Fibroblast of villous mesenchyme (primary cell): ENCODE measurements at places on chromosomes 3 and 15. TPM values are rescaled to one million over a fixed set of nuclear protein-coding genes. Genes with fewer than 3 reads are reported as not detected.
A peak's percentile ranks its signal among the peaks of the same experiment; 100 is the strongest.

DNA sequence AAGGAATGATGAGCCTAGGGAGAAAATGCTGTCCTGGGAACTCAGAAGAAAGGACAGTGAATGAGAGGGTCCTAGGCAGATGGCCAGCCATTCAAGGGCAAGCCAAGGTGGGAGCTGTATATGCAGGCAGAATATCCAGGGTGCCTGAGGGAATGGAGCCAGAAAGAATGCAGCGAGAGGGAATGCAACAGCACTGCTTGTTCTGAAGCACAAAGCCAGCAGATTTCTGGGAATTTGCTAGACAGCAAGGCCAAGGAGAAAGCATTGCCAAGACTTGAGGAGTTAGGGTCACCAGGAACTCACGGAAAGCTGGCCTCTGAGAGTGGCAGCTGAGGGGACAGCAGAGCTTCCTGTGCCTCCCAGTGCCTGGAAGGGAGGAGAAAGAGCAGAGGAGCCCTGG, 200.6 kb downstream of the MYRIP start:
- no peak for DNase-seq

PAK6 gene
- under 0.01 TPM in 2 replicates for total RNA-seq

DNA sequence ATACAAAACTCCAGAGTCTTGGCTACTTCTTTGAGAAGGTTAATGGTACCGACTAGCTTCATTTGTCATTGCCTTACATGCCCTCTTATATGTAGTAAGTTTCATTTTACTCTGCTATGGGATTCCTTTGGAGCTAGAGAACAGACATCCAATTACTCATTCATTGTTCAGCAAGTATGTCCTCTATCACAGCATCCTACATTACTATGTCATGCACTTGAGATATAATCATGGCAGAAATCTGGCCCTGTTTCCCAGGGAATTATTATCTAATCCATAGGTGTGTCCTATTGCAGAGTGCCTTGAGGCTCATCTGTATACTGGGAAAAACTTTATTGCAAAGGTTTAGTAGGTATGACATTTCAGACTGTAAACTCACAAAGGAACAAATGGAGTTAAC, 333.1 kb upstream of the NECTIN3 start:
- DNase-seq, result no peak

CSTA gene
- 0.32 TPM in 1 of 2 replicates, not detected in the other for total RNA-seq

DNA sequence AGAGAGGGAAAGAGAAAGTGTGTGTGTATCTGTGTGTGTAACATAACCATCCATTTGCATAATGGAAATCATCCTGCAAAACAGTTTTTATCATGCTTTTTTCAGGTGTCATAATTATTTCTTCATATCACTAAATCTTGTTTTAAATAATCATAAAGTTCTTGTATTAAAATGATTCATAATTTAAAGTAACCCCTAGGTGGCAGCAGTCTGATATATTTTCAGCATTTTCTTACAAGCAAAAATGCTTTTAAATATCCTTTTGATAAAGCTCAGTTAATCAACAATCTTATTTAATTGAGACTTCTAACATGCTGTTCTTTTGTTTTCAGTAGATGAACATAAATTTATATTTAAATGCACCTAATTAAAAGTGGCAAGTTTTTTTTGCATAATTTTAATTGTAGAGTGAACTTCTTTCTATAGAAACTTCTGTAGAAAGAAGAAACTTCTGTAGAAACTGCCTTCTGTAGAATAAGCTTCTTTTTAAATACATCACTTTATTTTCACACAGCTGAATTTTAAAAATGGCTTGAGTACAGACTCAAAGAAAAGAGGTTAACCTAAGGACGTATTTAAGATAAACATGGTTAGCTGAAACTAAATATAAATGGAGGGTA, 72.5 kb downstream of the OPA1 start:
- DNase-seq, result peak; percentile 55

DNA sequence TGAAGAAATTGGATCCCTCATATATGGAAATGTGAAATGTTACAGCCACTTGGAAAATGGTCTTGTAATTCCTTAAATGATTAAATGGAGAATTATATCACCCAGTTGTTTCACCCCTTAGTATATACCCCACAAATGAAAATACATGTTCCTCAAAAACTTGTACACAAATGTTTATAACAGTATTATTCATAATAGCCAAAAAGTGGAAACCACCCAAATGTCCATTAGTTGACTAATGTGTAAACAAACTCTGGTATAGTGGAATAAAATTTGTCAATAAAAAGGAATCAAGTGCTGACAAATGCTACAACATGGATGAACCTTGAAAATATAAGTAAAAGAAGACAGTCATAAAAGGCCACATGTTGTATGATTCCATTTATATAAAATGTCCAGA, 12.5 kb downstream of the FAM162A start:
- DNase-seq, result no peak

DNA sequence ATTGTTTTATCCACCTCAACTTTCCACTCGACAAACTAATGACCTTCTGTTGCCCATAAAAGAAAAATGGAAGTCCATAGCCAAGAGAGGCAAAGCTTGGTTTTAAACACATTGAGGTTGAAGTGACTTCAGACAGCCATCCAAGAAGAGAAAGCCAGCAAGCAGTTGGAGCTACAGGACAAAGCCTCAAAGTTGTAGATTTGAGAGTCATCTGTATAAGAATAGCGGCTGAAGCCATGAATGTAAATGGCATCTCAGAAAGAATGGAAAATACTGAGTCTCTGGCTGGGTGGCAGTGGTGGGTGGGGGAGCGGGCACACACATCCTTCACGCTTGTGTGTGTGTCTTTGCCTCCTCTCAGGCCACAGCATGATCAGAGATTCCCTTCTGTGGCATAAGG, 124.1 kb upstream of the CHRM5 start:
- DNase-seq, result no peak

TM4SF1 gene
- total RNA-seq, result 52.2 and 80.3 TPM in 2 replicates

DNA sequence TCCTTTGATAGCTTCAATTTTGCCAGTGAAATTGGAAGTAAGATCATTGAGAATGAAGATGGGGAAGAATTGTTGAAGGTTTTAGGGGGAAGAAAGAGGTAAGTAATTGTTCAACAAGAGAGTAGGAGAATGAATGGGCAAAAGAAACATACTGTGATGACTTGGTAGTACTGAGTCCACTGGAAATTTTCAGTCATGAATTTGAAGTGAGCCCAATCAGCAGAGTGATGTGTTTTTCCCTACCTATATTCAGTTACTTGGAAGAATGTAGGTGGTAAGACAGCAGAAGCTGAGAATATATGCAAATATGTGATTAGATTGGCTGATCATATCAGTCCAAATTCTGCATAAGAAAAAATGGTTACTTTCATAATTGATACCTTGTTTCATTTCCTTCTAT, 569.6 kb downstream of the AGBL1 start:
- DNase-seq, result no peak

STAB1 gene
- total RNA-seq, result under 0.01 and 0.43 TPM in 2 replicates

- no peak for DNase-seq
Observed at GRCh38 chr3:10280177-10280529, 12.6 kb downstream of the GHRL start.

DNA sequence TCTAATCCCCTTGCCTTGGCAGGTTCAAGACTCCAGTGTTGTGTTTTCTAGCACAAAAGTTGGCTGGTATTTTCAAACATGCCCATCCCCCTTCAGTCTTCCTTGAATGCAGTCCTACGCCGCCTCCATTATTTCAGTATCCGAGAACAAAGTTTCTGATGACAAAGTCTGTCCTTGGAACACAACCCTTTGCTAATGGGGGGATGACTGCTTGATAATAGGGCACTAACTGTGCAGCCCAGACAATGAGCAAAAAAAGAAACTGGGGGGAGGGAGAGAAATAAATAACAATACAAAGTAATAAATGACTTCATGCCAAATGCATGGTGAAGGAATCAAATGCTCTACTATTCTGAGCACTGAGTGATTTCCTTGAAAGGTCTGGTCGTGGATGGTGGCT, 310.1 kb downstream of the FOXP1 start:
- DNase-seq, result no peak

DNA sequence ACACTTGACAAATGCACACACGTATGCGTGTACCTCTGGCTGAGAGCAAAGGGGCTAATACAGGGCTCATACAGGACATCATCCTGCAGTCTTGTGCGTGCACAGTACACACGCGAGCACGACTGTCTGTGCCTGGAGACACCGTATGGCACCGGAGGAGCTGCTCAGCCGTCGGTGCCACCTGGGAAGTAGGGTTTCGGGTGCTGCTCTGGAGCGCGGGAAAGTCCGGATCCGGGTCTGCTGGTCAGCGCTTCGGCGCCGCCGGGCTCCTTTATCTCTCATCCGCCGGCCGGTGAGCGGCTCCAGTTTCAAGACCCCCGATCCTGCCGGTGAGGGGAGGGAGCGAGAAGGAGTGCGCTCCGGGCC, 9.3 kb downstream of the FOXL2 start:
- DNase-seq, result no peak

GRCh38 chr3:134938029-134938525, 143.0 kb downstream of the EPHB1 start:
- DNase-seq, result no peak
